ENCODE measurements at places on chromosomes 5 and 9.

GRCh38 chr5:120507800-120508463 lies 43.8 kb downstream of the PRR16 start:
- peak; percentile 9 for DNase-seq

GRCh38 chr9:92808726-92809451 lies 44.3 kb upstream of the BICD2 start:
- peak; percentile 83 for DNase-seq

DNA sequence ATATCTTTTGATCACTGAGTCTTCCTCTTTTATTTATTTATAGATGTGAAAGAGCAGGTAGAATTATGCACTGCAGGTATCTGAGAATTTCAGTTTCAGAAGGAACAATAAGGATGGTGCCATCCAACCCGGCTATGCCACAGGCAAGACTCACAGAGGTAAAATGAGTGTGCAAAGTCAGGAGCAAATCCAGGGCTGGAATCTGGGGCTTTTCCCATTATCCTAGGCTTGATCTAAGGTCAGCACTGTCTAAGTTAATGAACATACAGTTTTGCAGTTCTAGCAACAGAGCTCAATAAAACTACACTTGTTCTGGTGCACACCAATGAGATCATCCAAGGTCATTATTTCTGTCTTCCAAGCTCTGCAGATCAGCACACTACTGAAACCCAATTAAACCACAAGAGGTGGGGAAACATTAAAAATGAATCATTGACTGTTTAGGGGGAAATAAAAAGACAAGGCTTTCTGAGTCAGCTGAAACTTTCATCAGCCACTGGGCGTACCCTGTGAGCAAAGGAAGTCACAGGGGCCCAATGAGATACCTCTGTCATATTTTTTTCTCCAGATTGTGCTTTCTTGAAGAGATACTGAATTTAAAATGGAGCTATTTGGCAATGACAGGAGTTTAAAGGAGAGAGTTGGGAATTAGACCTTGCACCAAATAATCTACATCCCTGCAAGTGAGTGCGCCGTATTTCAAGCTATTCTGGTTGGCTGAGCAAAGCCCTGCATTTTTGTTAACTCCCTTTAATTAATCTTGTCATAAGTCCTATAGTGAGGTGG lies 662.2 kb upstream of the ZNF608 start:
- no peak for DNase-seq

DNA sequence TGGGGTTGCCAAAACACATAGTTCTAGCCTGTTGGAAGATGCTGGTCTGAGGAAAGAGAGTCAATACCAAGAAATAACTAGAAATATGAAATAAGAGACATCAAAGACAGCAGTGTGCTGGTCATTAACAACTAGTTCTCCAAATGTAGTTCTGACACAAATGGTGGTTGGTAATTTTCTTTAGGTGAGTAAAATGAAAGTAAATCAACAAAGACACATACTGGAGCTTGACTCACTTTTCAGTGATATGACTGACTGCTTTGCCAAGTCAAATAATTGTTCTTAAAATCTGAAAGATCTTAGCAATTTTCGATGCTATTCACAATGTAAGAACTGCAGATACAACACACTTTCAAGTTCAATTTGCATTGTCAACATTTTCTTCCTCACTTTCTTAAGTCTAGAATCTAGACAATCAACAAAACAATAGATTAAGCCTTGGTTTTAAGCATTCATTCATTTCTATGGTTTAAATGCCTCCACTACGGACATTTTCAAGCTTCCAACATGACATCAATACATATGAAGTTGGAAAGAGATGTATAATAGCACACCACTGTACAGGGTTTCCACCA lies 166.8 kb upstream of the MAP3K1 start:
- DNase-seq, result no peak

GRCh38 chr5:172749881-172750633 lies 20.9 kb downstream of the DUSP1 start:
- DNase-seq, result peak; percentile 53

DNA sequence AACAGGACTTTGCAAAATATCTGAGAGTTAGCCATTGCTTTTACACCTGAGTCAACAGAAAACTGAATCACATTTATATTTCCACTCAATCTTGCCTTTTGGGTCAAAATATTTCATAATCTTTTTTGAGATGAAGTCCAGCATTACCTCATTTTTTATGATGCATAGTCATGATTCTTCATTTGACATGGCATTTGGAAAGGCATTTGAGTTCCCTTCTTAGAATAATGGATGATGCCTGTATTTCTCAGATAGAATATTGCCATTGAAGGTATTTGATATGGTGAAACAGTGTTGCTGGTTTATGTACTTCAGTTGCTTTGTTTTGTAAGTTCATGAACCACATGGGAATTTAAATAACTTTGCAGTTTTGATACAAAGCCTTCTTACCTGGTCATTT lies 180.4 kb downstream of the PRR16 start:
- no peak for DNase-seq

Data from cardiac muscle cell (in vitro differentiated cells and primary cell).